ENCODE measurements at places on chromosomes 1 and 21. TPM values are rescaled to one million over a fixed set of nuclear protein-coding genes. Genes with fewer than 3 reads are reported as not detected.

Gene ATP1A2
- 20.7 TPM for total RNA-seq

Gene S100A9
- total RNA-seq = 1,024 TPM

Gene GRHL3
- total RNA-seq = 35.8 TPM

Gene WDR64
- not detected for total RNA-seq

Gene RNASEL
- total RNA-seq = 6.6 TPM

Gene AMY1B
- not detected for total RNA-seq

DNA sequence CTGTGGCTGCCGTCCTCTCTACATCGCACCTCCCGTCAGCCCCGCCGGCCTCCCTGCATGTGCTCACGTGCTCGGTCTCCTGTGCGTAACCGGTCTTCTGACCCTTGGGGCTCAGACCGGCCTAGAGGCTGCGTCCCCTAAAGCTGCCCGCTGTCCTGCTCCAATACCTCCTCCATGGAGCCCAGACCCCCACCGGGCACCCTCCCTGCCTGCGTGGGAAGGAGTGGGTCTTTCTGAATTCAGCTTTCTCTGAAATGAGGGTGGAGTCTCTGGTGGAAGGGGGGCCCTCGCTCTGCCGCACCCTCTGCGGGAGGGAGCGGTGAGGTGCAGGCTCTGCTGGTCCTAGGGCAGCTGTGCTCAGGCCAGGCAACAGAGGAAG is 18.7 kb upstream of the POFUT2 start:
- no peak for DNase-seq

DNA sequence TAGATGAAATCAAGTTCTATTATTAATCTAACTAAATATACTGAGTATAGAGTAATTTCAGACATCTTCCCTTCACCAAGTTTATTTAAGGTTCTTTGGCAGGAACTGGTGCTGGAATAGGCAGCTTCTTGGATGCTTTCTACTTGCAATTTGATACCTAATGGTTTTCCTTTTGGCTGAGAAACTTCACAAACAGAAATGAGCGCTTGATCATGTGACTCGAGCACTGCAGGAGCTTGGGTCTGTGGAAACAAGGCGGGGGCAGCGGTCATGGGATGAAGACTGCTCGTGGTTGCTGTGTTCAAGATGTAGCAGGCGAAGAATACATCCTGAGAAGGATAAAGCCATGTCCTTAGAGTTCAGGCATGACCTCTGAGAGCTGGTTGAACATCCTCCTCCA is 136.8 kb downstream of the PTPRC start:
- no peak for DNase-seq

- DNase-seq = peak; percentile 43
Measured at GRCh38 chr1:71587961-71588360, 507.1 kb upstream of the ZRANB2 start.

- DNase-seq = no peak
Measured at GRCh38 chr1:91793189-91793588, 92.8 kb downstream of the TGFBR3 start.

DNA sequence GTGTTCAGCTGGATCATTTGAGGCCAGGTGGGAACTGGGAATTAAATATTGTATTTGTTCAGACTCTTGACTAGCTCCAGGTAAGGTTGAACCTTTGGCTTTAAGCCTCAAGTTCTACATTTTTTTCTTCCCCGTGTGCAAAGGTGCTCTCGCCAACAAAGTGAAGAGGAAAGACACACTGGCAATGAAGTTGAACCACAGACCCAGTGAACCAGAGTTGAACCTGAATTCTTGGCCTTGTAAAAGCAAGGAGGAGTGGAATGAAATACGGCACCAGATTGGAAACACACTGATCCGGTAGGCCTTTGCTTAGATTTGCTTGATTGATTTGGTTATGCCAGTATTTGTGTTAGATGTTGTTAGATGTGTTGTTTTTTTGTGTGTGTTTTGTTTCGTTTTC is 25.5 kb upstream of the RCC1 start:
- DNase-seq = no peak

DNA sequence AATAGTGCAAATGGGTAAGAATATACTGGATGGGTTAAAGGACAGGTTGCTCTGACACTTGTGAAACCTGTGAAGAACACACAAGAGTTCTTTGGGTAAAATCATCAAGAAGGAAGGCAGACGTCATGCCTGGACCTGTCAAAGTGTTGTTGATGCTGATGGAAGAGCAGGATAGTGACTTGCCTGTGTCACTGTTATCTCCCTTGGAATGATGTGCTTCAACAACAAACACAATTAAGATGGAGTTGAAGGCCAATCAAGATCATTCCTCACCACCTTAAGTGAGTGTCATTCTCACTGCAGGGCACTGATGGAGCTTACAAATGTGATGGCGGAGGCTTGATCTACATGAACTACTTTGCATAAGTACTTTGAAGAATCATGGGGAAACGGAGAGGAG is 73.2 kb downstream of the LRRN2 start:
- no peak for DNase-seq

DNA sequence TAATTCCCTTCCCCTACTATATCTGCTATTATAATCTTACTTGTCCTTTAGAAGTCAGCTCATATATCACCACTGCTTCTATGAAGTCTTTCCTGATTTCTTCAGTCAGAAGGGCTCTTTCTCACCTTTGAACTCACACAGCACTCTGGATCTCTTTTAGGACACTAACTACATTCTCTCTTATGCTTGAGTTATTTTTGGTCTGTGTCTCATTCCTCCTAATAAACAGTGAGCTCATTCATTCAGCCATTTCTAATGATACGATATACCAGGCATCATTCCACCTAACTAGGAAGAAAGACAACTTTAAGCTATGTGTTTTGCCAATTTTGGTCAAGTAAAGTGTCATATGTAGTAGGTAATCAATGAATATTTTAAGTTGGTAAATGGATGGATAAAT is 1.2 kb upstream of the STYXL2 start:
- DNase-seq = no peak
